Airway epithelial cell (primary cell): ENCODE measurements at places on chromosomes 11 and 22. TPM values are rescaled to one million over a fixed set of nuclear protein-coding genes. Genes with fewer than 3 reads are reported as not detected.

The OR52K1 gene
- not detected in 2 replicates for total RNA-seq

The CASP5 gene
- not detected in 2 replicates for total RNA-seq

The KCNC1 gene
- total RNA-seq = not detected in 2 replicates

The P2RY6 gene
- total RNA-seq = 0.21 TPM in 1 of 2 replicates, not detected in the other

The TIMP3 gene
- total RNA-seq = 37.5 and 43.9 TPM in 2 replicates

The MCHR1 gene
- total RNA-seq = 0.07 TPM in 1 of 2 replicates, not detected in the other

The DTX4 gene
- 4.2 and 5.9 TPM in 2 replicates for total RNA-seq

The KCNJ11 gene
- total RNA-seq = 0.07 and 0.23 TPM in 2 replicates

The SCYL1 gene
- total RNA-seq = 62.1 and 72.4 TPM in 2 replicates

The RIMBP3C gene
- total RNA-seq = 0.14 TPM in 1 of 2 replicates, not detected in the other

The CYTH4 gene
- total RNA-seq = 0.09 and 0.21 TPM in 2 replicates

The HBG1 gene
- not detected in 2 replicates for total RNA-seq

The OR4D5 gene
- total RNA-seq = not detected in 2 replicates

The ADORA2A gene
- 0.14 TPM in 1 of 2 replicates, not detected in the other for total RNA-seq

The UNC93B1 gene
- total RNA-seq = 18.9 and 26.2 TPM in 2 replicates

The LGALS12 gene
- not detected in 2 replicates for total RNA-seq

The CCDC83 gene
- total RNA-seq = not detected in 2 replicates

The RPS6KA4 gene
- 72.9 and 73.6 TPM in 2 replicates for total RNA-seq

The SCGB1D2 gene
- total RNA-seq = not detected in 2 replicates

The EHF gene
- total RNA-seq = 99.6 and 160 TPM in 2 replicates

The MPPED2 gene
- total RNA-seq = not detected in 2 replicates

The TRIM6 gene
- total RNA-seq = 4.7 and 5.5 TPM in 2 replicates

The SLC22A25 gene
- not detected in 2 replicates for total RNA-seq

The FXYD6 gene
- total RNA-seq = 0.21 TPM in 1 of 2 replicates, not detected in the other

The ELMOD1 gene
- not detected in 2 replicates for total RNA-seq

The BIK gene
- 18.6 and 20.0 TPM in 2 replicates for total RNA-seq

The SMIM35 gene
- not detected in 2 replicates for total RNA-seq

The P2RX6 gene
- total RNA-seq = 0.21 and 0.28 TPM in 2 replicates

The IFITM10 gene
- 3.3 and 8.0 TPM in 2 replicates for total RNA-seq

The BANF1 gene
- total RNA-seq = 120 and 130 TPM in 2 replicates

The MFNG gene
- 1.3 and 2.0 TPM in 2 replicates for total RNA-seq

The MIF gene
- total RNA-seq = 1,048 and 1,082 TPM in 2 replicates

The GLYATL1 gene
- not detected in 2 replicates for total RNA-seq

The CAPN5 gene
- 5.9 and 6.7 TPM in 2 replicates for total RNA-seq

The C1QTNF5 gene
- 0.07 TPM in 1 of 2 replicates, not detected in the other for total RNA-seq

The BAIAP2L2 gene
- 0.35 and 0.51 TPM in 2 replicates for total RNA-seq

The AIFM3 gene
- 0.56 and 0.85 TPM in 2 replicates for total RNA-seq

The TTC17 gene
- total RNA-seq = 14.1 and 29.6 TPM in 2 replicates

The RAG2 gene
- not detected in 2 replicates for total RNA-seq

The POU2AF2 gene
- not detected in 2 replicates for total RNA-seq

The ANGPTL5 gene
- total RNA-seq = not detected in 2 replicates

The ASCL2 gene
- 2.5 and 5.3 TPM in 2 replicates for total RNA-seq

The ISX gene
- not detected in 2 replicates for total RNA-seq

The GGTLC3 gene
- total RNA-seq = not detected in 2 replicates

The PGA4 gene
- total RNA-seq = not detected in 2 replicates

The PRR5 gene
- 20.9 and 42.0 TPM in 2 replicates for total RNA-seq

The HBE1 gene
- not detected in 2 replicates for total RNA-seq

The OR10AG1 gene
- total RNA-seq = not detected in 2 replicates

The GGT5 gene
- 1.1 and 1.9 TPM in 2 replicates for total RNA-seq

The RIBC2 gene
- total RNA-seq = 0.42 and 0.46 TPM in 2 replicates

The FAM180B gene
- not detected in 2 replicates for total RNA-seq

The ABTB2 gene
- total RNA-seq = 3.3 and 4.2 TPM in 2 replicates

The KCNQ1 gene
- 0.79 and 1.6 TPM in 2 replicates for total RNA-seq

The LINC01488 gene
- not detected in 2 replicates for total RNA-seq

The TRIM29 gene
- total RNA-seq = 314 and 489 TPM in 2 replicates

The PYGM gene
- 0.14 and 0.79 TPM in 2 replicates for total RNA-seq

The GSTT2B gene
- 0.99 and 2.1 TPM in 2 replicates for total RNA-seq

The PKNOX2 gene
- total RNA-seq = 0.71 and 1.2 TPM in 2 replicates

The MUC2 gene
- total RNA-seq = not detected in 2 replicates
